ENCODE measurements at places on chromosomes 2 and 18. TPM values are rescaled to one million over a fixed set of nuclear protein-coding genes. Genes with fewer than 3 reads are reported as not detected.

DNA sequence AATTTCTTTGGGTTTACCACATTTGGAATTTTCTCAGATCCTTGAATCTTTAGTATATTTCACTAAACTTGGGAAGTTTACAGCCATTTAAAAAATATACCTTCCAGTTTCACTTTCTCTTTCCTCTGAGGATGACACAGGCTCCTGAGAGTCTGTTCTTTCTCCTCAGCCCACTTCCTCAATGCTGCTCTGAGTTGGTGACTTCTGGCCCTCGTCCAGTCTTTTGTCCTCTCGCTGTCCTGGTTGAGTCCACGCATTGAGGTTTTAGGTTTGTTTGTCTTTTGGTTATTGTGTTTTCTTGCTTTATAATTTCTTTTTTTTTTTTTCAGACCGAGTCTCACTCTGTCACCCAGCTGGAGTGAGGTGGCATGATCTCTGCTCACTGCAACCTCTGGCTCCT is 40.7 kb upstream of the GALR1 start:
- H3K27ac ChIP-seq, result peak overlapping the region; percentile 91
- no peak for DNase-seq
- no peaks in the 10 kb centered on the region for H3K36me3 ChIP-seq
- peaks cover 48% of the 10 kb centered on the region for H3K4me1 ChIP-seq
- H3K4me3 ChIP-seq, result peak overlapping the region; percentile 34

NOSTRIN gene
- total RNA-seq, result not detected

- H3K4me3 ChIP-seq, result no peak overlapping the region
- no peak overlapping the region for H3K27ac ChIP-seq
- DNase-seq, result no peak
- H3K36me3 ChIP-seq, result no peaks in the 10 kb centered on the region
- H3K27me3 ChIP-seq, result no peaks in the 10 kb centered on the region
- H3K4me1 ChIP-seq, result no peaks in the 10 kb centered on the region
Observed at GRCh38 chr18:37586656-37587225, 21.1 kb upstream of the CELF4 start.

GRCh38 chr2:144151851-144152250 is 368.1 kb downstream of the ZEB2 start:
- H3K36me3 ChIP-seq, result no peaks in the 10 kb centered on the region
- no peak overlapping the region for H3K4me3 ChIP-seq
- no peak overlapping the region for H3K27ac ChIP-seq
- H3K4me1 ChIP-seq, result peaks cover 14% of the 10 kb centered on the region
- DNase-seq, result no peak

DNA sequence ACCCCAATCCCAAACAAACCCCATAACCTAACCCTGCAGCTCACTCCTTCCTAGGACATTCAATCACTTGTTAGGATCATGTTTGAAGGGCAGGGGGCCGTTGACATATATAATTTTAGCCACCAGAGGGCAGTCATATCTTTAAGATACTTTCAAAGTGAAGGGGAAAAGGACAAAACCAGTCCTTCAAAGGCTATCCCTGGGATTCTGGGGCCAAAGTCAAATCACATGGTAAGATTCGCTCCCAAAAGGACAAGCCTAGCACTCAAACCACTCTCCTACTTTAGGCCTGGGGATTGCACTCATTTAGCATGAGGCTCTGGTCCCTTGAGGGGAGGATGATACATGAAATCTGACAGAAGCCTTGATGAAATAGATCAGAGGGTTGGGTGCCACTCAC is 44.6 kb downstream of the HAUS1 start:
- no peaks in the 10 kb centered on the region for H3K27me3 ChIP-seq
- H3K4me1 ChIP-seq, result peaks cover 12% of the 10 kb centered on the region
- no peak overlapping the region for H3K4me3 ChIP-seq
- DNase-seq, result no peak
- no peak overlapping the region for H3K27ac ChIP-seq

FAM237A gene
- total RNA-seq, result not detected

NEMP2 gene
- total RNA-seq, result 11.9 TPM
